Liver (tissue), 10 donors: ENCODE measurements at places on chromosomes 3 and 15. TPM values are rescaled to one million over a fixed set of nuclear protein-coding genes. Genes with fewer than 3 reads are reported as not detected.

Gene MBNL1
- 98.6 TPM for total RNA-seq

Gene GOLGA8J
- total RNA-seq: not detected

Gene FGF7
- total RNA-seq: not detected

Gene FAM107A
- 0.05 TPM for total RNA-seq
